Articular chondrocyte of knee joint (primary cell): ENCODE measurements at places on chromosomes 11 and 22. TPM values are rescaled to one million over a fixed set of nuclear protein-coding genes. Genes with fewer than 3 reads are reported as not detected.

Gene SLC3A2
- total RNA-seq = 198 and 208 TPM in 2 replicates

Gene IL17REL
- total RNA-seq = not detected in 2 replicates

Gene SLC22A6
- not detected in 2 replicates for total RNA-seq

Gene PDE2A
- total RNA-seq = 0.13 and 0.22 TPM in 2 replicates

Gene PLAAT4
- total RNA-seq = 27.4 and 36.1 TPM in 2 replicates

Gene MMP27
- not detected in 2 replicates for total RNA-seq

Gene CYP2D6
- 0.13 and 0.22 TPM in 2 replicates for total RNA-seq

Gene PRRG4
- under 0.01 and 0.22 TPM in 2 replicates for total RNA-seq

Gene SCARF2
- 19.0 and 22.7 TPM in 2 replicates for total RNA-seq

Gene FJX1
- total RNA-seq = 6.7 and 10.5 TPM in 2 replicates

Gene AHNAK
- total RNA-seq = 983 and 1,139 TPM in 2 replicates

Gene CBLIF
- total RNA-seq = not detected in 2 replicates

Gene CENPM
- total RNA-seq = 7.6 and 7.8 TPM in 2 replicates

Gene HSPA8
- 1,885 and 2,219 TPM in 2 replicates for total RNA-seq

Gene EIF4ENIF1
- 12.9 and 14.1 TPM in 2 replicates for total RNA-seq

Gene RNF26
- 5.9 TPM in 2 replicates for total RNA-seq

Gene FZD4
- 22.6 and 29.6 TPM in 2 replicates for total RNA-seq

Gene CSTF3
- total RNA-seq = 26.3 and 30.1 TPM in 2 replicates

Gene F2
- not detected in 2 replicates for total RNA-seq

Gene OR5D13
- not detected in 2 replicates for total RNA-seq

Gene TUBA8
- 1.0 and 1.2 TPM in 2 replicates for total RNA-seq

Gene MUC5B
- total RNA-seq = not detected in 2 replicates

Gene OR8G5
- not detected in 2 replicates for total RNA-seq

Gene KRTAP5-10
- total RNA-seq = not detected in 2 replicates

Gene OVOL1
- total RNA-seq = not detected in 2 replicates

Gene GPR152
- total RNA-seq = not detected in 2 replicates

Gene PIH1D2
- total RNA-seq = 5.5 and 7.2 TPM in 2 replicates

Gene OLFML1
- 1.3 and 6.7 TPM in 2 replicates for total RNA-seq

Gene MRGPRE
- total RNA-seq = 0.54 and 0.78 TPM in 2 replicates

Gene DTX4
- total RNA-seq = 0.32 and 0.52 TPM in 2 replicates

Gene TIRAP
- 7.4 and 9.4 TPM in 2 replicates for total RNA-seq

Gene XKR3
- total RNA-seq = not detected in 2 replicates

Gene PRAME
- 0.13 and 0.43 TPM in 2 replicates for total RNA-seq

Gene FADS1
- 51.5 and 91.2 TPM in 2 replicates for total RNA-seq

Gene ACR
- total RNA-seq = not detected in 2 replicates

Gene OR51B4
- not detected in 2 replicates for total RNA-seq

Gene GRIK4
- total RNA-seq = 0.11 and 0.13 TPM in 2 replicates

Gene FAM83F
- not detected in 2 replicates for total RNA-seq

Gene SLC25A45
- total RNA-seq = 3.8 and 4.4 TPM in 2 replicates

Gene MUC5AC
- not detected in 2 replicates for total RNA-seq

Gene FAT3
- 13.9 and 14.6 TPM in 2 replicates for total RNA-seq

Gene KRTAP5-1
- not detected in 2 replicates for total RNA-seq

Gene SCT
- not detected in 2 replicates for total RNA-seq

Gene FGF19
- total RNA-seq = not detected in 2 replicates

Gene PIWIL4
- total RNA-seq = 4.4 and 6.8 TPM in 2 replicates

Gene C11orf98
- total RNA-seq = 26.1 TPM in 2 replicates

Gene ADAMTS8
- total RNA-seq = under 0.01 TPM in 1 of 2 replicates, not detected in the other

Gene KRTAP5-11
- total RNA-seq = not detected in 2 replicates

Gene APOL5
- total RNA-seq = not detected in 2 replicates

Gene OR51I1
- 0.22 TPM in 1 of 2 replicates, not detected in the other for total RNA-seq
